WTC11 (cell line): ENCODE measurements at places on chromosomes 6 and 20.

DNA sequence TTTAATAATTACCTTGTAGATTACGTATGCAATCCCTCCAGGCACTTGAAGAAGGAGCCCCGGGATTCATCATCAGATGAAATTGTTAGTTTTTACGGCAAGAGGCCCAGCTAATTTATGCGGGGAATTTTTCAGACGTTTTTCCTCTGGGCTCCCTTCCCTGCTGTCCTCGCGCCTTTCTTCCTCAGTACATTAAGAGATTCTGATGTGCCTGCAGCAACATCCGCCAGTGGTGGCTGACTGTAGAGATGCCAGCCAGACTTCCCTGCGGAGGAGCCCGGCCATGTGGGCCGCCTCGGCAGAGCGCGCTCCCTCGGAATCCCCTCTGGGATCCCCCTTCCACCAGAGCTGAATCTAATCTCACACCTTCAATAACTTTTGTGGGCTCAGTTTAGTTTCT, 46.4 kb upstream of the POU3F2 start:
- peak; percentile 49 for DNase-seq

- DNase-seq: no peak
Measured at GRCh38 chr6:54913211-54913610, 66.6 kb downstream of the FAM83B start.

DNA sequence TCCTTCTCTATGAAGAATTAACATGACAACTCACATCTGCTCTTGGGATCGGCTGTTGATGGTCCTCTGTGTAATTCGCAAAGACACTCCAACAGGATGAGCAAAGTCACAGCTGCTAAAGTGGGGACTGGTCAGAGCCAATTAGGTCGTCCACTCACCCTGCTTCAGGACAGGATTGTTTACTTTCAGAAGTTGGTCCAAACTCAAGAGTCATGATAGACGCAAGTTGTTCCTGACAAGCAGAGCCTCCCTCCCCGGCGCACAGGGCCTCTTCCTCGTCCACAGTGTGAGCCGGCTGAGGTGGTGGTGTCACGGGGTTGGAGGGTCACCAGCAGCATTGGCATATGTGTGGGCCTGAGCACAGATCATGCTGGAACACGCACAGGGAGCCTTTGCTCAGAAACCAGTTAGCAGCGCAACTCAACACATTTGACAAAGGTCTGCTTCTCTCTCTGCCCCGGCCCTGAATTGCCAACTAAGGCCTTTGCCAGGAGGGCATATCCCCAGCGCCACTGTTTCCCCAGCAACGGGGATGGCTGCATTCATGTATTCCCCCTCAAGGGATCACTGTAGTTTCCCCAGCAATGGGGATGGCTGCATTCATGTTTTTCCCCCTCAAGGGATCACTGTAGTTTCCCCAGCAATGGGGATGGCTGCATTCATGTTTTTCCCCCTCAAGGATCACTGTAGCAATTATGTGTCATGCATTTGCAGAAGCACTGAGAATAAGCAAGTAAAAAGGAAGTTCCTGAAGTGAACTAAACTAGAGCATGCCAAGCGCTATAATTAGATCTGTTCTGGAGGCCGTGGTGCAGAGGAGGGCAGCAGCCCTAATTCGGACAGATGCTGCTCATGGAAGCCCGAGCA, 111.7 kb downstream of the THBS2 start:
- no peak for DNase-seq

- no peak for DNase-seq
Measured at GRCh38 chr20:60249436-60249835, 291.2 kb downstream of the CDH26 start.

DNA sequence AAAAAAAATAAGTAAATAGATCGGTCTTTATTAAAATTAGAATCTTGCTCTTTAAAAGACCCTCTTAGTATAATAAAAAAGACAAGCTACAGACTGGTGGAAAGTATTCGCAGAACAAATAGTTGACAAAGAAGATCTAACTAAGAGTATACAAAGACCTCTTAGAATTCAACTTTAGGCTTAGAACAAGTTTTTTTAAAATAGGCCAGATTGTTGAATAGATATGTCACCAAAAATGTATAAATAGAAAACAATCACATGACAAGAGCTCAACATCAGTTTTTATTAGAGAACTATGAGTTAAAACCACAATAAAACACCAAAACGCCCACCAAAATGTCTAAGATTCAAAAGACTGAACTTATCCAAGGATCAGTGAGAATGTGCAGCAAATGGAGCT, 632.7 kb upstream of the PTCHD4 start:
- DNase-seq: no peak

DNA sequence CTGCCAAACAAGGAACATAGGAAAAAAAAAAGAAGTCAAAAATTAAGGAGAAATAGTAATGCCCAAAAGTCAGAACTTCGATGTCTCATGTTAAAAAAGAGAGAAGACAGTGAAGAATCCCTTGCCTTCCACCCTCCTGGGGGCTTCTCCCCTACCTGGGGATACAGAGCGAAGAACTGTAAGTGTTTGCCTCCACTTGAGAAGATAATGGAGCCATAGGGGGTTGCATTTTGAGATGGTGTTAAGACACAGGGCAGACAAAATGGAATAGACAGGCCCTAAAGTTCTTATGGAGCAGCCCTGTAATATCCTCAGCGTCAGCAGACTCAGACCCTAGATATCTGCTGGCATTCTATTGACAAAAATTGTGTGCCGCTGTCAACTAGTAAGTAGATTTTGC, 222.2 kb upstream of the MAP3K7 start:
- no peak for DNase-seq

DNA sequence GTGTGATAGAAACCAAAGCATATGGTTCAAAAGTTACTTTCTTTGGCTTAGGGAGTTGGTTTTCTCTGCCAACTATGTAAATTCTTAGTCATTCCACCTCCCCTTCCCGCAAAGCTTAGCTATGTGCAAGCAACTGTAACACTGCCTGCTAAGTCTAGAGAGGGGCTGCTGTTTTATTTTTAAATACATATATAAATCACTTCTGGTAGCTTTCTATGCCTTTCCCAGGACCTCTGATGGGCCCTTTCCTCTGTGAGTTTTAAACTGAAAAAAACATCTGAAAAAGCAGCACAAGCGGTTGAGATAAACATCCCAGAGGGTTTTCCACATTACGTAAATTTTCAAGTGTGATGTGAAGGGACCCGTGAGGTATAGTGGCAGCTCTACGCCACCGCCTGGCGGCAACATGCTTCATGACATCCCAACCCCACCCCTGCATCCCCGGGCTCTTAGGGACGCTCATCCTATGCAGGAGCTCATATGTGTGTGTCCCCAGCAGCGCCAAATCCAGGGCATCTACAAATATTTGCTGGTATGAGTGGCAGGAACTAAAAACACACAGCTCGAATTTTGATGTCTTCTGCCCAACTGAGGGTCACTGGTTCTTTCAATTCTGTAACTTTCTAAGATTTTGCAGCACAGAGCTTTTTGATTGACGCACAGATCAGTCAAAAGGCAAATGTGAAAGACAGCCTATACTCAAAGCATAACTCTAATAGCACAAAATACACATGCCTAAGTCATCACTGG, 12.7 kb downstream of the SAYSD1 start:
- DNase-seq: peak; percentile 79

DNA sequence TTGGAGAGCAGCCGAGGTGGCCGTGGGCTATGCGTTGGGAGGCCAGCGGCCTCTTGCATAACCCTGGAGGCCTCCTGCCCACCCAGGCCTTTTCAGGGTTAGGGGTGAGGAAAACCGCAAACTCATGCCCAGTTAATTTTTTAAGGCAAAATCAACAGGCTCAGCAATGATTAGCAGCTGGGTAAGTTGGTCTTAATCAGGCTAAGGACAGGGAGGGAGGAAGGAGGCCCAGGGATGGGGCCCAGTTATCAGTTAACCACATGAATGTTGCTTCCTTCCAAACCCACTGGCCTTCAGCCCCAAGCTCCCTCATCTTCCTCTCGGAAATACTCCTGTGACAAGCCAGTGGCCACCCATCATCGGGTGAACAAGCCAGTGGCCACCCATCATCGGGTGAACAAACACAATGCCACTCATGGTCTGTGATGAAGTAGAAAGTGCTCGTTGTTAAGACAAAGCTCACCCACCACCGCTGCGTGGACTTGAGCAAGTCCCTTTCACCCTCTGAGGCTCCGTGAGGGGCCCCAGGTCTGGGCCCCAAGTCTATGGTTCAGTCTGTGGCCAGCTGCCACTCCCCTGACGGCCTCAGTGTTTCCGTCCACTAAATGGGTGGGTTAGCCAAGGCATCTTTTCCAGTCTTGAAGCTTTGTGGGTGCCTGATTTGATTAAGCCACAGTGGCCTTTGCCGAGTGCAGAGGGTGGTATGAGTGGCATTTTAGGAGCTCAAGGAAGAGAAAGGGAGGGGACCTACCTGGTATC, 39.4 kb downstream of the HNF4A start:
- DNase-seq: no peak

DNA sequence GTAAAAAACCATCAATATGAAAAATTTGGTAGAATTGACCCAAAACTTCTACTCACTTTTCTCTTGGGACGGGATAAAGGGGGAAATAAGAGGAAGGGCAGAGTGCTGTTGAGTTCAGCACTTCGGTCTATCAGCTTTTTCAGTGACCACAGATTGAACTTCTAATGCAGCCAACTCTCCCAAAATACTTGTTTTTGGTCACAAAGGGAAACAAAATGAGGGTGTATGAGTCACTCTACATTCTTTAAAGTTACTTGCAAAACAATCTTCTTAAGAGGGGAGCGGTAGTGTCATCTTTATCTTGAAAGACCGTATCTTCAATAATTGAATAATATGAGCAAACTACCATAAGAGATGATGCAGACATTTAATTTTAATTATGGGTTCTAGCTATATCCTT, 661.3 kb downstream of the CD109 start:
- no peak for DNase-seq

GRCh38 chr6:69957985-69958559, 91.7 kb downstream of the COL19A1 start:
- no peak for DNase-seq

GRCh38 chr20:53597030-53597482, 3.4 kb upstream of the ZNF217 start:
- DNase-seq: no peak

DNA sequence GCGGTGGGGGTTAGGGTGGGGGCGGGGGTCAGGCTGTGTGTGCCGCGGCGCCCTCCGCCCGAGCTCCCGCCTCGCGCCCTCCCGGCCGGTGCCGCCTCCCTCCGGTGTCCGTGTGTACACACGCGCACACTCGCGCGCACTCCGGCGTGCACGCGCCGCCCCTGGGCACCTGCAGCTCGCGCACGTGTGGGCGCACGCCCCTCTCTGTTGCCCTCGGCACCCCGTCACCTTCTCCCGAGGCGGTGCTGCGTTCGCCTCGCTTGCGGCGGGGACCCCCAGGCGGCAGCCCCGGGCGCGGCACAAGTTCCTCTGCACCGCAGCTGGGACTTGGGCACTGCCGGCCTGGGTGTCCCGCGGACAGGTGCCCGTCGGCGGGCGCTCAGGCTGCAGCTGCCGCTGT, 525 bp downstream of the MACROD2 start:
- DNase-seq: peak; percentile 56

DNA sequence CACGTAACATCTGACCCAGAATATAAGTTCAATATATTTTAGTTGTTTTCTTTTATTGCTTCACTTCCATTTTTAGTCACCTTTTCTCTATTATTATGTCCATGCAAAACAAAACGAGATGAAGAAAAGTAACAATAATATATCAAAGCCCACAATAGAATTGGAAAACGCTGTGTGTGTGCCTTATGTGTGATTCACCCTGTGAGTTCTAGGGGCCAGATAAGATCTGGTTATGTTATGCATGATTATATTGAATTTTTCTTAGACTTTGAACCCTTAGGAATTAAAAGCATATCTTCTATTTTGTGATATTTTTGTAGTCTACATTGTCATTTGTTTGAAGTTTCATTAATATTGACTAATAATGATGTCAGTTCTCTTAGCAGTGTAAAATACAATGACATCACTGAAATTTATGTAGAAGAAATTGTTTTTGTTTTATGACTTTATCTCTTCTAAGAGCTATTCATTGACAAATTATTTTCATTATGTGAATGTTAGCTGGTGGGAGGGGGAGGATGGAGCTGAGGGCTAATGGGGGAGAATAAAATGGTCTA, 243.6 kb downstream of the TFAP2B start:
- DNase-seq: no peak

GRCh38 chr6:140809694-140810101, 1323.0 kb upstream of the GJE1 start:
- DNase-seq: no peak

GRCh38 chr6:106546691-106547414, 82.4 kb downstream of the RTN4IP1 start:
- no peak for DNase-seq

DNA sequence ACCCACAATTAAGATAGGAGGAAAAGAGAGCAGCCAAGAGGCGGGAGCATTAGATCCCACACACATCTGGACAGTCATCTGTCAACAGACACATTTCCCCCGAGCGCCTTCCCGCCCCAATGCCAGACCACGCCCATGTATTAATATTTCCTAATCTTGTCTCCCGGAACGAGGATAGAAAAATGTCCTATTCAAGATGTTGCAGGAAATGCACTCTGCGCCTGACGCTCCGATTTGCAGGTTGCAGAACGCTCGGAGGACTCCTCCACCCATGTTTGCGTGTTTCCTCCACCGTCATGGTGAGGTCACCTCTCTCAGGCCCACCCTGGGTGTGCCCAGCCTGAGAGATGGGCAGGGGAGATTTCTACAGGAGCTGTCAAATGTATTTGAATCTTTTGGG, 215.2 kb downstream of the TAF4 start:
- no peak for DNase-seq

DNA sequence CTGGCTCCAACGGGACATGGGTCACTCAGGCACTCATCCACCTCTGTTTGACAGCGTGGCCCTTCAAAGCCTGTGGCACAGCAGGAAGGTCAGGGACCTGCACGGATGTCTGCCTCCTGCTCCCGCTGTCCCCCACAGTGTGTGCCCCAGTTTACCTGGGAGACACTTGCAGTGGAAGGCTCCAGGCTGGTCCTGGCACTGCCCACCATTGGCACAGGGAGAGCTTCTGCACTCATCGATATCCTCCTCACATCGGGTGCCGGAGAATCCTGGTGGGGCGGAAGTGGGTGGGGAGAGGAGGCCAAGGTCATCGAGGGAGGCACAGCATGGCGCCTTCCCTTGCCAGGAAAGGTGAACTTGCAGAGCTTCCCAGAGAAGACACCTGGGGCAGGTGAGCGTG, 6.9 kb downstream of the NOTCH4 start:
- no peak for DNase-seq
